ENCODE measurements at places on chromosomes 11 and 22.
A peak's percentile ranks its signal among the peaks of the same experiment; 100 is the strongest.

DNA sequence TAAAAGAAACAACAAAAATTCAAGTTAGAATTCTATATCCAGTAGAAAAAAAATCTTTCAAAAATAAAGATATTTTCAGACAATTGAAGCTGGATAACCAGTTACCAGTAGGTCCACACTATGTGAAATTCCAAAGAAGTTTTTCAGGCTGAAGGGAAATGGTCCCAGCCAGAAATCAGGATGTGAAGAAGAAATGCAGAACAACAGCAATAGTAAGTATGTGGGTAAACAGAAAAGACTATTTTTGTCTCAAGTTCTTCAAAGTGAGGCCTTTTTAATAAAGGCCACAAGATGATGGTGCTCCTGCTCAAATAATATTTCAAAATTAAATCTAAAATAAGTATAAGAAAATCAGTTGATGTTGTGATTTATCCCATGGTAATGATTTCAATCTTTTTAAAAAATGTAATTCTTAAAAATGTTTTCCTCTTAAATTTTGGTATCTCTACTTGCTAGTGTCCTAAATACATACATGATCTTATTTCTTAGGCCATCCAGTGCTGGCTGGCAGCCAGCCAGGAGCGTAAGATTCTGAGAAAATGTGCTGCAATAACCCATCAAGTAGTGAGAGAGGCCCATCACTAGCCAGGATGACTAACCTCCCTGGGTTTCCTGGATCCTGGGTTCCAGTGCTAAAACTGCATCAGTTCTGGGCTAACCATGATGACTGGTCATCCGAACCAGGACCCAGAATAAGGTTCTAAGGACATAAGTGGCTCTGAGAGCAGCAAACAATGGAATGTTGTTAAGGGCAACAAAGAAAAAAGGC is 15.6 kb upstream of the UCP3 start:
- DNase-seq = no peak

DNA sequence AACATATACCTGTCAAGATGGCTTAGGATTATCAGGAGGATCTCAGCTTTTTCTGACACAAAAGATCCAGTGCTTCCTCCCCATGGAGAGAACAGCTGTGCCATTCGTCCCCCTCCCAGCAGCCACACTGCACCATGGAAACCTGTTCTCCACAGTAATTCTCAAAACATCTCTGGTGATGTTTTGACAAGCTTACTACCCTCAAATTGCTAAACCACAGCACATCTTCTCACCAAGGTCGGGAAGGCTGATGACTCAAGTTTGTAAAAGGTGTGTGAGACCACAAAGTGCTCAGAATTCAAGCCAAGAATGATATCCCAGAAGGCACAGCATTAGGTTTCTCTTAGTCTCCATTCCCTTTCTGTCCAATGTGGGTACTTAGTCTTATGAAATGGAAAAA is 3.9 kb upstream of the RAB38 start:
- DNase-seq = peak; percentile 85

- DNase-seq = no peak
These were observed 10.4 kb downstream of the APOL2 start for GRCh38 chr22:36228944-36229343.

DNA sequence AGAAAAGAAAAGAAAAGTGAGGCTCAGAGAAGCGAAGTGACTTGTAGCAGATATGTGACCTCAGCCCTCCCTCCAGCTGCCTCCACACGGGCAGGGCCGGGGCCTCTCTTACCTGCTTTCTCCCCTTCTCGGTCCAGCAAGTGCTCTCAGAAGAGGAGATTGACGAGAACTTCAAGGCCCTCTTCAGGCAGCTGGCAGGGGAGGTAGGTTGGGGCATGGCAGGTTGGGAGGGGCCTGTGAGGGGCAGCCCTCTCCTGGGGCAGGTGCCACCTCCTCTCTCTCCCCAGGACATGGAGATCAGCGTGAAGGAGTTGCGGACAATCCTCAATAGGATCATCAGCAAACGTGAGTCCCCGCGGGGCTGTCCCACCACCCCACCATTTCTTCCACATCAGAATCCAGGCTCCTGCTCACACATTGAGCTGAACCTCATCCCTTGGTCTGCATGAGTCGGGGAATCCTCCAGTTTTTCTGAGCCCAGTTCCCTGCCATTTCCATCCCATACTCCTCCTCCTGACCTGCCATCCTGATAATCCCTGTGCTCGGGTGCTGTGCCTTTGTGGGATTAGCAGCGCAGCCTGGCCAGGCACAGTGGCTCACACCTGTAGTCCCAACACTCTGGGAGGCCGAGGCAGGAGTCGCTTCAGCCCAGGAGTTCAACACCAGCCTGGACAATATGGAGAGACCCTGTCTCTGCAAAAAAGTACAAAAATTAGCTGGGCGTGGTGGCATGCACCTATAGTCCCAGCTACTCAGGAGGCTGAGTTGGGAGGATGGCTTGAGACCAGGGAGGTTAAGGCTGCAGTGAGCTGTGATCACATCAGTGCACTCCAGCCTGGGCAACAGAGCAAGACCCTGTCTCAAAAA is 26.4 kb downstream of the CAPN1 start:
- no peak for DNase-seq

DNA sequence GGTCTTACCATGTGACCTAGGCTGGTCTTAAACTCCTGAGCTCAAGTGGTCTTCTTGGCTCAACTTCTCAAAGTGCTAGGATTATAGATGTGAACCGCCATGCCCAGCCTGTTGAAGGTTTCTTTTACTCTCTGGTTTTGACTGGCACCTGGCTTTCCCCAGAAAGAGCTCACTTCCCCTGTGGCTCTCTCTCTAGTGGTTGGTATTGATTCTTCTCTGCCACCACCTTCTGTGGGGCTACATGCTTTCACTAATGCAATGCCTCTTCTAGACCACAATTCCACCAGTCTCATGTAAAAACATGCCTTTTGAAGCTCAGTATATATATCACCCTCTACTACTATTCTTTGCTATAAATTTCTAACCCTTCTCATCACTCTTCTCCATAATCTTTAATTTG is 67.2 kb downstream of the CCDC83 start:
- peak; percentile 50 for DNase-seq

GRCh38 chr11:19474954-19475721 is 234.4 kb upstream of the E2F8 start:
- peak; percentile 82 for DNase-seq

- peak; percentile 98 for DNase-seq
These were observed 6.7 kb downstream of the CENPM start for GRCh38 chr22:41939981-41940831.

- no peak for DNase-seq
These were observed 1.0 kb downstream of the RASSF10 start for GRCh38 chr11:13009921-13010748.

DNA sequence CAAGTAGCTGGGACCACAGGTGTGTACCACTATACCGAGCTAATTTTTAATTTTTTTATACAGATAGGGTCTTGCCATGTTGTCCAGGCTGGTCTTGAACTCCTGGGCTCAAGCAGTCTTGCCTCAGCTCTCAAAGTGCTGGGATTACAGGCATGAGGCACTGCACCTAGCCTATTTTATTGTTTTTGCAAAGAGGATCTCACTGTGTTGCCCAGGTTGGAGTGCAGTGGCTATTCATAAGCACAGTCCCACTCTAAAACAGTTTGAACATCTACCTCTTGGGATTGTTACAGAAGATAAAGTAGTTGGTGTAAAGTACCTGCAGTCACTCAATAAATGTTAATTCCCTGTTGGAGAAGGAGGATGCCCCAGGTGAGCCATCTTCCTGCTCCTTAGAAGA is 29.1 kb downstream of the XRCC6 start:
- no peak for DNase-seq

GRCh38 chr22:42033263-42034181 is 34.9 kb downstream of the WBP2NL start:
- peak; percentile 25 for DNase-seq

DNA sequence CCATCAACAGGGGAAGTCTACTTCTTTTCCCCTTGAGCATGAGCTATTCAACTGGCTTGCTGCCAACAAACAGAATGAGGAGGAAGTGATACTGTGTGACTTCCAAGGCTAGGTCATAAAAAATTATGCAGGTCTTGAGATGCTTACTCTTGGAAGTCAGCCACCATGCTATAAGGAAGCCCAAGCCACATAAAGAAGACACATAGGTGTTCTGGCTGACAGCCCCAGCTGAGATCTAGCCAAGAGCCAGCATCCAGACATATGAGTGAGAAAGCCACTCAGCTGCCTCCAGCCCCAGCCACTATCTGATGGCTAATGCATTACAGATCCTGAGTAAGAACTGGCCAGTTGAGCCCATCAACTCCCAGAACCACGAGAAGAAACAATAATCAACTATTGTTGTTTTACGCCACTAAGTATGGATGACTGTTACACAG is 31.0 kb upstream of the PPP2R1B start:
- peak; percentile 63 for DNase-seq

DNA sequence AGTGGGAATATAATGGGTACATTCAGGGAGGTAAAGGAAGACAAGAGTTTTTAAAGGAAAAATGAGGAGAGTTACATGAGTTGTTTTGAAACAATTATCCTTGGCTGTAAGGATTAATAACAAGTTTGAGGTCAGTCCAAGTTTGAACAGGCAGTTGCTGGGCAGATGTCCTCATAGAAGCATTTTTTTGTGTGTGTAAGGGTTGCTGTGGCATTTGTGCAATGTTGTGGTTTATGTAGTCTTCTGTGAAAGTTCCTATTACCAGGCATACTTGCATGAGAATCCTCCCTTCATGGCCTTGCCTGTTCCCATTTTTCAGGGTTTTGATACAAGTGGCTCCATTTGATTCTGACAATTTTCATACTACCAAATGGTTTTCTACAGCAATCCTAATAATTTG is 400.2 kb downstream of the KCNA4 start:
- no peak for DNase-seq

Data from GM12865 (cell line).